Activated T-cell treated with anti-CD3 and anti-CD28 coated beads for 24 hours (primary cell): ENCODE measurements at places on chromosomes 5 and 9.

GRCh38 chr5:172455511-172456061 lies 1.3 kb upstream of the SH3PXD2B start:
- DNase-seq = no peak

- DNase-seq = no peak
These were observed 39.2 kb upstream of the NEK6 start for GRCh38 chr9:124218438-124218982.

GRCh38 chr5:176660530-176660859 lies 13.2 kb downstream of the TSPAN17 start:
- DNase-seq = no peak

DNA sequence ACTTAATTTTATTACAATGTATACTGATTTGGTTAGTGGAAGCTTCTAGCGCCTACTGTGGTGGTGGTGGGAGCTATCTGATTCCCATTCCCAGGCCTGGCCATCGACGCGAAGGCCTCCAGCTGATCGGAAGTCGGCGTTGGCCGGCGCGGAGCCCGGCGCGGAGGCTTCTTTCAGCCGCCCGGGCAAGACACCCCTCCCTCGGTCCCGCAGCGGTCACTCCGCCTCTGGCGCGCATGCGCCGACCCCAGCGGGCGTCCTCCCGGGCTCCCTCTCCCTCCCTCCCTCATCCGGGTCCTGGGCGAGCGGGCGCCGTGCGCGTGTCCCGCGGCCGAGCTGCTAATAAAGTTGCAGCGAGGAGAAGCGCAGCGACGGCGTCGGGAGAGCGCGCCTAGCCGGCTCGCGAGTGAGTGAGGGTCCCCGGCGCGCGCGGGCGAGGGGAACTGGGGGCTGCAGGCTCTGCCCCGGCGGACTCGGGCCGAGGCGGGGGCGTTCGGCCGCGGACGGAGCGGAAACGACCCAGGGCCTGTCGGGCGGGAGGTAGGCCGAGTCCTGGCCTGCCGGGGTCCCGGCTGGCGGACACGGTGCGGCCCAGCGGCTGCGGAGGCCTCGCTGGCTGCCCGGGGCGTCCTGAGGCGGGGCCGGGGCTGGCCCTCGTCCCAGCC lies at the start of gene SMAD5:
Gene SMAD5, plus strand, starts transcription at position 289 of the 665 bp plus-strand sequence. CDS start 20,916 bp downstream, outside the sequence.
- peak; percentile 54 for DNase-seq

DNA sequence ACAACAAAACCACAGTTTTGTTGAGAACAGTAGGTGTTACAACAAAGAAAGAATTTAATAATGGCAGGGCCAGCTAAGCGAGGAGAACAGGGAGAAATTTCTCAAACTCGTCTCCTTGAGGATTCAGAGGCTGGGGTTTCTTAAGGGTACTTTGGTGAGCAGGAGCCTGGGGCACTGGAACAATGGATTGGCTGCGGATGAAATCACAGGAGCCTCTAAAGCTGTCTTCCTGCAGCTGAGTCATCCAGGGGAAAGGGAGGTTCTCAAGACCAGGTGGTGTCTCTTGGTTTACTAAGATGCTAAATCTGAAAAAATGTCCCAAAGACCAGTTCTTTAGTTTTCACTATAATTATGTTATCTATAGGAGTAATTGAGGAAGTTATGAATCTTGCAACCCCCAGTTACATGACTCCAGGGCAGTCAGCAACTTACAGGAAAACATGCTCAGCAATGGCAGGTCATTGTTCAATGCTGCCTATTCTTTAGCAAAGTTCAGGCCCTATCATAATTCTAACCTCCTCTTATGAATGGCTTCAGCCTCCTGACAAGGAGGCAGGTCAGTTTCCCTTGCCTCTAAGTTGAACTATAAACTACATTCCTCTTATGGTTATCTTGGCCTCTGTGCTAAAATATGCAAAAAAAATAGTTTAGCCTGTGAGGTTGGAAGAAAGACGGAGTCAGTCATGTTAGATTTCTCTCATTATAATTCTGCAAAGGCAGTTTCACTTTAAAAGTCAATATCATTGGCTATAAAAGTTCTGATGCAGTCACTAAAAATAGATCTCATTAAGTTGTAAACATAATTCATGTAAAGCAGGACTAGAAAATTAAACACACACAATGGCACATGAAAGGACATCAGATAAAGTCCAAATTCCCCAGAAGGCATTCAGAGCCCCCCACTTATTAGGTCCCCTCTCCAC lies 63.3 kb upstream of the CKS2 start:
- DNase-seq = no peak

DNA sequence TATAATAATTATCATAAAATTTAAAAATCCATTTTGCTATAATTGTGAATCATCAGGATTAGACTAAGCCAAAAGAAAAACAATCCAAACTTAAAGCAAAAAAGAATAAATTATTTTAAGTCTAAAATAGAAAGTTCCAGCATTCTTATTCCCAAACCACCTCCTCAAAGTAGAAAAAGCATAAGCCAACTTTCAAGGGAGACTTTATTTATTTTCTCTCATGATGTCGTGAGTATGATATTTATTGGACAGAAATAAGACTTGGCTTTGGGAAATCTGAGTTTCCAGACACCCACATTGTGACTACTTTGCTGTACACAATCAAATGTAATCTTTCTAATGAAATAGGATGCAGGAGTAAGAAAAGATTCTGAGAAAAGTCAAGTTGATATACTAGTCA lies 372.1 kb downstream of the MTRR start:
- no peak for DNase-seq

DNA sequence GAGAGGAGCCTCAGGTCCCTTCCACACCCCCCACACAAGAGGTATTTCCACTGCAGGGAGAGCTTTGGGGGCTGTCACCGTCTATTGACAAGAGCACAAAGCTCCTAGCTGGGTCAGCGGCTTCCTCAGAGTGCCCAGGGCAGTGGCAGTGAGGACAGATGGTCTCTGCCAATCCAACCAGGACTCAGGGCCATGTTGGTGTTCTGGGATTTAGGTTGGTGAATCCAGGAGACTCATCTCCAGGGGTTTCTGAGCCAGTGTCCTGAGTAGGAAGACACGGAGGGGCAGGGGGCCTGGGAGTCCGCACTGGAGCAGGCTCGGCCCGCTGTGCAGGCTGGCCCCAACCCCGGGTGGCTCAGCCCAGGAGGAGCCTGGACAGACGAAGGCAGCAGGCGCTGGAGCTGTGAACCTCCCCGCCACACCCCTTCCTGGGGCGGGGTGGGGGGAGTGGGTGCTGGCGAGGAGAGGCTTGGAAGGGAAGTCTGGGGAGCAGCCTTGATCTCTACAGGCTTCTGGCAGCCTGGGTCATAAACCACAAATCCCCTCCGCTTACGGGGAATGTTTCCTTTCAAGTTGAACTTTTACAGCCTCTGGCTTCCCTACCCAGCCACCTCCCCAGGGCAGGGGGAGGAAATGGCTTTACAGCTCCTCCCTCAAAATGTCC lies 19.6 kb downstream of the CRB2 start:
- no peak for DNase-seq

GRCh38 chr5:74173241-74173640 lies 467.3 kb downstream of the ENC1 start:
- DNase-seq = no peak

GRCh38 chr9:30075451-30076199 lies 2308.8 kb upstream of the ACO1 start:
- DNase-seq = peak; percentile 36

DNA sequence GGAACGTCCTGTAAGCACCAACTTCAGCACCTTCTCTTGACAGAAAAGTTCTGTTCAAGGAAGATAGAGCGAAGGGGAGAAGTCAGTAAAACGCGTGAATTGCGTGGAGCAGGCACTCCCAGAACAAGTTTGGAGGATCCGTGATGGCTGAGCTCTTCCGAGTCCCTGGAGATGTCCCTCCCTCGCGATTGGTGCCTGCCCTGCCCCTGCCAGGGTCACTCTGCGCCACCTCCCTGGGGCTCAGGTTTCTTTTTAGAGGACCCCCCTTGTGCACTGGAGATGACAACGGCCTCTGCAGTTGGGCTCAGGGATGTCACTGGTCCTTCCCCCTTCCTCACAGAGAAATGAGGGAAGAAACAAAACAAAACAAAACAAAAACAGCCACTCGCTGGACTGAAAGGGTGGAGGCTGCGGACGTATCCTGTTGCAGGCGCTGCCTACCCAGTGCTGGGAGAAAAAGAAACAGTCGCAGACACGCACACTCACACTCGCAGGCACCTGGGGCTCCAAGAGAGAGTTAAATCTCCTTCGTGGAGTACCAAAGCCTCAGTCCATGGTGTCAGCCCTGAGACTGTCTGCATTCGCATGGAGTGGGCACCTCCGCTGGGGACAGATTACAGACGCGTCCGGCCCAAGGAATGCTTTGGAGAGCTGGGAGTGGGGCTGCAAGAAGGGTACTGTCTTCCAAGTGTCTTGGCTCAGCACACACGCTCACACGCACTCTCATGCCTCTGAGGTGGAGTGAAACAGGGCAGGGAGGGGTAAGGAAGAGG lies 512.7 kb downstream of the SLCO4C1 start:
- no peak for DNase-seq

- no peak for DNase-seq
These were observed 5.4 kb upstream of the RNF180 start for GRCh38 chr5:64160201-64160600.

- no peak for DNase-seq
These were observed 53.3 kb downstream of the MCCC2 start for GRCh38 chr5:71640408-71640807.

DNA sequence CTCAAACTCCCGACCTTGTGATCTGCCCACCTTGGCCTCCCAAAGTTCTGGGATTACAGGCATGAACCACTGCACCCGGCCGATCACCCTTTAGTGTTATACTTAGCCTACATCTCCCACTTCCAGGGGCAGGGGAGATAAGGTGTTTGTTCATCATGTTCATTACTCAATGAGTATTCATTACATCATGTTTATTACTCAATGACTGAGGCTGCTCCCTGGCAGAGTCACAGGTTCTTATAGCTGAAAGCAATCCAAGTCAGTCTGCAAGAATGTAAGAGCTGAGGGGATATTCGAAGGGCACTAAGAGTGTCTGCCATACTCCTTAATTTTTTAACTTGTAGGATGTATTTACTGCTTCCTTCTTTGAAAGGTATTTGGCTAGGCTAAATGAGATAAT lies 214.2 kb downstream of the SPATA31D1 start:
- no peak for DNase-seq

- DNase-seq = no peak
These were observed 57.9 kb downstream of the STX17 start for GRCh38 chr9:99964336-99964735.

GRCh38 chr5:3592298-3592697 lies 3.3 kb upstream of the IRX1 start:
- DNase-seq = no peak

DNA sequence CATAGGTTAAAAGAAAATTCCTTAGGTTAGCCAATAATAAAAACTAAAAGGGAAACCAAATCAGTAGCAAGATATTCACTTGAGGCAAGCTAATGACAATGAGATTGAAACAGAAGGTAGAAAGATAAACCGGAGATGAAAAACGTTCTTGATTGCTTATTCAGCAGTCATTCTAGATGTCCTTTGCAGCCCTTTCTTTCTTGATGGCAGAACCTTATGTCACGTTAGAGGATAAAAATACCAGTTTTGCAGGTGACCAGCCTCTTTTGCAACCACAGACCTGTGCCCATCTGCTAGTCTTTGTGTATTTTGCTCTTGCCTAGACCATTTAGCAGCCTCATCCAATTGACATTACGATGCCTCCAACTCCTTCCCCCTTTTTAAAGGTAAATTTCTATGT lies 337.8 kb downstream of the DMAC1 start:
- no peak for DNase-seq

- DNase-seq = no peak
These were observed 428.7 kb upstream of the SGCD start for GRCh38 chr5:155898284-155898683.

GRCh38 chr9:131468031-131468430 lies 34.7 kb upstream of the POMT1 start:
- DNase-seq = no peak

- DNase-seq = no peak
These were observed 14.6 kb upstream of the COL15A1 start for GRCh38 chr9:98929071-98929470.

- no peak for DNase-seq
These were observed 70.7 kb downstream of the PDE6A start for GRCh38 chr5:149873896-149874295.

GRCh38 chr9:70257991-70258691 lies 637 bp upstream of the SMC5 start:
- peak; percentile 25 for DNase-seq

GRCh38 chr5:56123531-56124243 lies 109.4 kb downstream of the ANKRD55 start:
- DNase-seq = no peak

DNA sequence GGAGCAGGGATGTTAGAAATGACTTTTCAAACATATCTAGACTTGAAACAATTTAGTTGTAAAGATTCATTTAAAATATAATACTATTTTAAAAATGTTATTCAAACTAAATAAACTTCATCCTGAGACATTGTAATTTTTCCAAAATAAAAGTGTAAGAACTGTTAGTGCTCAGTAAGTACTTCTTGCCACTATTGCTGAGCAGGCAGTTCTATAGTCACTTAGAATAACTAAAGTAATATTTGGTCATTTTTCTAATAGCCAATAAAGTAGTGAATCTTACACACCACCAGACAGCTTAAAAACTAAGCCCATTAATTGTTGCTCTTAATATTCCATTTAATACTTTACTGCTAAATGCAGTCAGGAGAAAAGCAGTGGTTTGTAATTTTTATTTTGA lies 1120.0 kb upstream of the CDH10 start:
- DNase-seq = no peak

DNA sequence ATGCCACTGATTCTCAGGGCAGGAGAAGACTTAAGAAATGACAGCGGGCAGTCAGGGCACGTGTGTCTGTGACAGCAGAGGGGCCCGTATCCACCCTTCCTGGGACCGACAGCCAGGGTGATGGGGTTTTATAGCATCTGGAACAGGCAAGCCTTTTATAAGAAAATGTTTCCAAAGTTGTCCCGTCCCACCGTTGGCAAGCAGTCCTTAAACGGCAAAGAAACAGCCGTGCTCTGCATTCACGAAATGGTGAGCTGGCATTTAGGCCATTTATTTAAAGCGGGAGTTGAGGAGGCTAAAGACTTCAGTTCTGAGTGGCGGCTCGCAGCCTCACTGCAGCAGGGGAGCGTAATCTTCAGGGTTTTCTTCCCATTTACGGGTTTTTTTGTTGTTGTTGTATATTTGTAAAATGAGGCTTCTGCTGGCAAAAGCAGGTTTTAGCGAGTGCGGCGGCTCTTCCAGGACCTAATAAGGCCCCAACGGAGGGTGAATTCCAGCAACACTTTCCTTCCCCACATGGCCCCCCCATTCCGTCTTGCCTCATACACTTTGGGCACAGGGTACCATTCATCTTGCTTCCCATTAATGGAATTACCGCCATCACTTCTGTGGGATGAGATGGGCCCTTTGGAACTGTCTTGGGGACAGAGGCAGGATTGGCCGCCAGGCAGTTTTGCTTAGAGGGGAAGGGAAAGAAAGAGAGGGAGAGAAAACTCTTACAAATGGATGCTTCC lies 15.8 kb downstream of the NEK6 start:
- no peak for DNase-seq

DNA sequence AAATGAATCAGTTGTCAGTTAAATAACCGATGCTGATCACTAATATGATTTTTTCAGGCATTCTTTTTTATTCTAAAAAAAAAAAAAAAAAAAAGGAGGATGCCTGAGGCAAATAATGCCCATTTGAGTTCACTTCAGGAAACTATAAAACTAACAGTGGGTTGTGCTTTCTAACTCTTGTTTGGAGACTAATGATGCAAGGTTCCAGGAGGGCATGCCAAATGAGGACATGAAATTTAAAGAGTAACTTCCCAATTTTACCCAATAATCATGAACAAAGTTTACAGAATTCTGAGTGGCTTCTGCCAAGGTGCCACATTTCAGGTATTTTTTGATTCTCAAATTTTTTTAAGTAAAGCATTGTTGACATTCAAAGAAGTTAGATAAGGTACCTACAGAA lies 41.0 kb downstream of the CEP120 start:
- no peak for DNase-seq
